Activated CD8-positive, alpha-beta memory T cell treated with anti-CD3 and anti-CD28 coated beads for 48 hours (primary cell): ENCODE measurements at places on chromosomes 12 and 14.

DNA sequence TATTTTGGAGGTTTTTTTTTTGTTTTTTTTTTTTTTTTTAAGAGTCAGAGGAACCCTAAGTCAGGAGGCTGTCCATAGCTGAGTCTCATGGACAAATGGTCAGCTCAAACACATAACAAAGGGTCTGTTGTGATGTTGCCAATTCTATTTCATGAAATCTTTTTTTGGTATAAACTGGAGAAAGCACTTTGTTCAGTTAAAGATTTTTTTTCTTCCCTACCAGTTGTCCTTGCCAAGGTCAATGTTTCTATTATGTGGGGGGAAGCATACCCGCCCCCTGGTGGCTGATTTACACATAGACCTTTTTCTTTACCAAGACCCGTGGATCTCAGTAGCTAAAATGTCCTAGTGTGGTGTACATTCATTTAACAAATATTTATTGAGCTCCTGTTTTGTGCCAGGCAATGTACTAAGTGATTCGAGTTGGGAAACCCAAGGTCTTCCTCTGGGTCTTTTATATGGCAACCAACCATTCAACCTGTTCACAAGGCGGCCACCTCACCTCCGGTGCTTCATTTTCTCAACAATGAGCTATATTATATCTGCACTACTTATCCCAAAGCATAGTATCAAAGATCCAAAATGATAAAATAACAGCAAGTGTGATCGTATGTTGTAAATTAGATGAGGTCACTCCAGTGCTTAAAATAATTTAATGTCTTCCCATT, 214.5 kb downstream of the PAH start:
- no peak for DNase-seq

DNA sequence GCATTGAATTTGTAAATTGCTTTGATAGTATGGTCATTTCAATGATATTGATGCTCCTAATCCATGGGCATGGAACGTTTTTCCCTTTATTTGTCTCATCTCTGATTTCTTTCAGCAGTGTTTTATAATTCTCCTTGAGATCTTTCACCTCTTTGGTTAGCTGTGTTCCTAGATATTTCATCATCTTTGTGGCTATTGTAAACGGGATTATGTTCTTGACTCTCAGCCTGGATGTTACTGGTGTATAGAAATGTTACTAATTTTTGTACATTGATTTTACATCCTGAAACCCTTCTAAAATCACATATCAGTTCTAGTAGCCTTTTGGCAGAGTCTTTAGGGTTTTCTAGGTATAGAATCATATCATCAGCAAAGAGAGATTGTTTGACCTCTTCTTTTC, 52.6 kb downstream of the SYNE2 start:
- DNase-seq = no peak

DNA sequence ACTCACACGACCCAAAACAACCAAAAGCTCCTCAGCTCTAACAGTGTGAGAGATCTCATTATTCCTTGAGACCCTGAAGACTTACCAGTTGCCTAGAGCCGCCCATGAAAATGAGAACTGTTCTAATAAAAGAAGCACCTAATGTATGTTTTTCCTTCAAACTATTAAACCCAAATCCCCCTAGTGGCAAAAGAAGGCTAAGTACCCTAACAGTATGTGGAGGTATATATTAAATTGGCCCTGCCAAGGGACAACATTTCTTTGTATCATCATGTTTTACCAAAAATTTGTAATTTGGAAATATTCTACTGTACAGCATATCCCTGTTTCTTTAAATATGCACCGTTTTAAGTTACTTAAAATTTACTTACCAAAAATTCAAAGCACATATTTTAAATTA, 38.0 kb upstream of the PPFIA2 start:
- DNase-seq = no peak

GRCh38 chr12:88698471-88698870, 118.2 kb upstream of the KITLG start:
- no peak for DNase-seq

- no peak for DNase-seq
These were observed 921 bp downstream of the RAD51B start for GRCh38 chr14:67820428-67820971.

DNA sequence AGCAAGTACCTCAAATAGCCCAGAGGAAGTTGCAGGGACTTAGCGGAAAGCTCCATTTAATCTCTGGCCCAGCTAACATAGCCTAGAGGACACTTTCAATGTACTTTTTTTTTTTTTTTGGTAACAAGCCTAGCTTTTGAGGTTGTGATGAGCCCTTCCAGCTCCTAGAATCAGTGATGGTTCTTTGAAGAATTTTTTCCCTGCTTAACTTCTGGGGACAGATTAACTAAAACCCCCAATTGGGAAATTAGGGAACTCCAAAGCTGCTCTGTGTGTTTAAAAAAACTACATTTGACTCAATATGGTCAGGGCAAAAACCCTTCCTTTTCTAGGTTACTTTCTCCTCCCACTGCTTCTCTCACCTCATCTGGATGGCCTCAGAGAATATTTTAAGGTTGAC, 23.9 kb upstream of the ITGA5 start:
- no peak for DNase-seq

DNA sequence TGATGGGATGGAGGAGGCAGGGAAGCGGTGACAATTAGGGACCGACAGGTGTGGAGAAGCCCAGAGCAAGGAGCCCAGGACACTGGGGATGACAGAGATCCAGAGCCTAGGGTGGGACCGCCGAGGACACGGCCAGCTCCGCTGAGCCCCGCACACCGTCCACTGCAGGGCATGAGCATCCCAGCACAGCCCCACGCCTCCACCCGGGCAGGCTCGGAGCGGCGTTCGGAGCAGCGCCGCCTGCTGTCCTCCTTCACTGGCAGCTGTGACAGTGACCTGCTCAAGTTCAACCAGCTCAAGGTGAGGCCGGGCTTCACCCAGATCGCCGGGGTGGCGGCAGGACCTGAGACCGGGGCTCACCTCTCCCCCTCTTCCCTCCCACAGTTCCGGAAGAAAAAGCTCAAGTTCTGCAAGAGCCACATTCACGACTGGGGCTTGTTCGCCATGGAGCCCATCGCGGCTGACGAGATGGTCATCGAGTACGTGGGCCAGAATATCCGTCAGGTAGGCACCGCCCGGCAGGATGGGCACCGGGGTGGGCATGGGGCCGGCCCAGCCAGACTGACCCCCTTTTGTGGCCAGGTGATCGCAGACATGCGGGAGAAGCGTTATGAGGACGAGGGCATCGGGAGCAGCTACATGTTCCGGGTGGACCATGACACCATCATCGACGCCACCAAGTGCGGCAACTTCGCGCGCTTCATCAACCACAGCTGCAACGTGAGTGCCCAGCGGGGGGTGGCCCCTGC, 23.7 kb downstream of the SETD1B start:
- DNase-seq = no peak

- no peak for DNase-seq
These were observed 781.5 kb downstream of the SLC6A15 start for GRCh38 chr12:84131076-84131475.

DNA sequence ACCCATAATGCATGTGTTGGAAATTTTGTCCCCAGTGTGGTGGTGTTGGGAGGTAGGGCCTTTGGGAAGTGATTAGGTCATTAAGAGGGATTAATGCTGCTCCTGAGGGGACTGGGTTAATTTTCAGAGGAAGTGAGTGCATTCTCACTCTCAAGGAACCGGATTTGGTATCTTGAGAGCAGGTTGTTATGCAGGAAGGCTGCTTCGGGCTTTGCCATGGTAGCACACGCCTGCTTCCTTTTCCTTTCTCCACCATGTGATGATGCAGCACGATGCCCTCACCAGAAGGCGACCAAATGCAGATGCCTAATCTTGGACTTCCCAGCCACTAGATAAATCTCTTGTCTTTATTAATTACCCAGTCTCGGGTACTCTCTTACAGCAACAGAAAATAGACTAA, 257.1 kb downstream of the SSPN start:
- DNase-seq = no peak

GRCh38 chr14:57291692-57292647, 23.2 kb downstream of the AP5M1 start:
- DNase-seq = no peak

GRCh38 chr14:40188006-40188405, 755.8 kb upstream of the FBXO33 start:
- DNase-seq = no peak
